ENCODE measurements at places on chromosomes 6 and 20.

- DNase-seq, result no peak
Observed at GRCh38 chr6:109241199-109241598, 141.1 kb downstream of the CD164 start.

- no peak for DNase-seq
Observed at GRCh38 chr6:3144571-3144970, 12.8 kb downstream of the TUBB2A start.

DNA sequence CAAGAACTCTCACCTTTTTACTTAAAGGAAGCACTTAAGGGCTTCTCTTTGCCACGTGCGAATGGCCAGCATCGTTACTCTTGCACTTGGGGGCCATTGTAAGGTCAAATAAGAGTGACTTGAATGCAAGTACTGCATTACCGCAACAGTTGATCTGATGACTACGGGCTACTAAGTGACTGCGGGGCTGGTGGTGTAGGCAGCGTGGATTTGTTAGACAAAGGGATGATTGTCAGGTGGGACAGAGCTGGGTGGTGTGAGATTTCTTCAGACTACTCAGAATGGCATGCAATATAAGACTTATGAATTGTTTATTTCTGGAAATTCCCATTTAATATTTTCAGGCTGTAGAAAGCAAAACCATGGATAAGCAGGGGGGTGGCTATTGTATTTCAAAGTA is 199.7 kb upstream of the UST start:
- no peak for DNase-seq

GRCh38 chr6:1378065-1379016 is 11.0 kb upstream of the FOXF2 start:
- DNase-seq, result no peak

DNA sequence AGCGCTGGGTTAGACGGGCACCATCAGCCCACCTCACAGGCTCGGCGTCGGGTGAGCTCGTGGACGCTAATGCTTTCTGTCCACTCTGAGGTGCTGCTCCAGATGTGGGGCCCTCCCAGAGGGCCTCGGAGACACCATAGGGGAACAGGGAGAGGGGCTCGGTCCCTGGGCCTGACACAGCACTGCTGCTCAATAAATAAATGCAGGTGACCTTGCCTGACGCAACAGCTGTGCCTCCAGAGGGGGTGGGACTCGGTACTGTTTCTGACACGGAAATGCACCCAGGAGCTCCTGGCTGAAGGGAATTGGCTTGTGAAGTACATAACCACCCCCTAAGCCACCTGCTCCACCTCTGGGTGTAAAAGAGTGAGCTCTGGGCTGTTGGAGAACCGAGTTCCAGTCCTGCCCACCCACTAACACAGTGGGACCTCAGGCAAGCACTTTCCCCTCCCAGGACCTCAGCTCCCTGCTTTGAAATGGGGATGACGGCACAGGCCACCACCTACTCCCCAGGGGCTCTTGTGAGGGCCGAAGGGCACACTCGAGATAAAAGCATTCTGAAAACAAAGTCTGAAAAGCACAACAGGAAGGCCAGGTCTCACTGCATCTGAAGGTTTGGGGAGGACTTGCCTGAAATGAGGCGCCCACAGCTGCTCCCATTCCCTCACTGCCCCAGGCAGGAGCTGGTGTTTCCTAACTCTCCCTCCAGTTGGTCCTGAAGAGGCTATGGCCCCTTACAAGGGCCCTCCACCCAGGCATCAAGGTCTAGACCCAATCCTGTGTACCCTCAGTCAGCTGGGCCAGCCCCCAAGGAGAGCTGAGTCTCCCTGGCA is 6.7 kb downstream of the KCNK15 start:
- DNase-seq, result no peak

DNA sequence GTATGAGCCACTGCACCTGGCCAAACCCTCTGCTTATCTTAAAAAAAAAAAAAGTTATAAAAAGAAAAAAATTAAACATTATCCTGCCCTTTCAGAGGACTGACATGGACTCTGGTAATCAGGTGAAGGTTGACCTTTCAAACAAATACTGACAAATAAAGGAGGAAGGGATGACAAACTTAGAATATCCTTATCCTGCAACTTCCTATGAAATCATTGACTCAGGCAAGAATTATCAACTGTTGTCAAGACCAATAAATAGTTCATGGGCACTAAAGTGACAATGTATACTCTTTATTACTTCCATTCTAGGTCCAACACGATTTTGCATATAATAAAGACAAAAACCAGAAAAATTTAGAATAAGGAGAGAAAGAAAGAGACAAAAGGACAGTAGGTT is 117.9 kb downstream of the KIF16B start:
- DNase-seq, result no peak

Measured in CD4-positive, alpha-beta memory T cell (primary cell).